ENCODE measurements at places on chromosomes 4 and X.

- DNase-seq = no peak
Measured at GRCh38 chr4:80912350-80912749, 118.2 kb upstream of the BMP3 start.

GRCh38 chr4:82851885-82852750 is 38.8 kb downstream of the SEC31A start:
- DNase-seq = peak; percentile 61

DNA sequence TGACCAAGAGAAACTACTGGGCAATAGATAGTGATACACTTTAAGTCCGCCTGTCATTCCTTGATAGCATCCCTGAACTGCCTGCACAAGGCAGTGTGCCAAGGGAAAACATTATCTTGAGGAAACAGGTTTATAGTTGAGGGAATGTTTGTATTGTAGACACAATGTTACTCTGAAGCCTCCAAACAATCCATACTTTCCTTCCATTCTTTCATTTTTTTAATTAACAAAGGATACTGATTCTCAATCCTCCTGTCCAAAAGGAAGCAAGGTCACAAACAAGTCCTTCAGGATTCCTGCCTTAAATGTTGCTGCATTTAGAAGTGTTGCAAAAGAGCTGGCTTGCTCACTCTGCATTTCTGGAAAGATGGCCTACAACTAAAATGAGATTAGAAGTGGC is 61.7 kb upstream of the PRSS48 start:
- DNase-seq = no peak

- peak; percentile 97 for DNase-seq
Measured at GRCh38 chrX:154368630-154369448, 5.6 kb downstream of the FLNA start.

- no peak for DNase-seq
Measured at GRCh38 chr4:151439320-151439719, 30.3 kb downstream of the FHIP1A start.

DNA sequence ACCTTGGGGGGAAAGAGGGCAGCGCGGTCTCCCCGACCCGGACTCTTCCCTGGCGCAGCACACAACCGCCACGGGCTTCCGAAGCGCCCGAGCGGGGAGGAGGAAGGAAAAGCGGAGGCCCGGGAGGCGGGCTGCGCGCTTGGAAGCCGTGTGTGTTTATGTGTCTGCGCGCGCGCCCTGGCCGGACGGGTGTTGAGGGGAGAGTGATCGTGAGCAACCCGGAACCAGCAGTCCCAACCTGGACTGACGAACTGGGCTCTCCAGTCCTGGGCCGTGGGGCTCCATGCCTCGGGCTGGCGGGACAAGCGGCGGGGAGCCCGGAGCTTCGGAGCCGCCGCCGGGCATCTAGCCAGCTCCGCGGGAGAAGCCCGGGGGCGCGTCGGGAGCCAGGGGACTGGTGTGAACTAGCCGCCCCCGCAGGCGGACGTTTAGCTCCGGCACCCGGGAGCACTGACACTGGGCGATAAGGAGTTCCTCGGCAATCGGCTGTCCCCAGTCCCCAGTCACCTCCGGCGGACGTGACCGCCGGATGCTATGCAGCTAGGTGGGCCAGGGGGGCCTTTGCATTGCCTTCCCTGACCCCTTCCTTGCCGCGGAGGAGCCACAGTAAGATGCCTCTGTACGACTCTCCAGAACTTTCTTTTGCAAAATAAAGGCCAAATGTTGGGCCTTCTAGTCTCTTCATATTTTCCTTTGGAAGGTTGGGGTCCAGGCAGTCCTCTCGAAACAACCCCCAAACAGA is 74.8 kb upstream of the BCOR start:
- DNase-seq = peak; percentile 77

DNA sequence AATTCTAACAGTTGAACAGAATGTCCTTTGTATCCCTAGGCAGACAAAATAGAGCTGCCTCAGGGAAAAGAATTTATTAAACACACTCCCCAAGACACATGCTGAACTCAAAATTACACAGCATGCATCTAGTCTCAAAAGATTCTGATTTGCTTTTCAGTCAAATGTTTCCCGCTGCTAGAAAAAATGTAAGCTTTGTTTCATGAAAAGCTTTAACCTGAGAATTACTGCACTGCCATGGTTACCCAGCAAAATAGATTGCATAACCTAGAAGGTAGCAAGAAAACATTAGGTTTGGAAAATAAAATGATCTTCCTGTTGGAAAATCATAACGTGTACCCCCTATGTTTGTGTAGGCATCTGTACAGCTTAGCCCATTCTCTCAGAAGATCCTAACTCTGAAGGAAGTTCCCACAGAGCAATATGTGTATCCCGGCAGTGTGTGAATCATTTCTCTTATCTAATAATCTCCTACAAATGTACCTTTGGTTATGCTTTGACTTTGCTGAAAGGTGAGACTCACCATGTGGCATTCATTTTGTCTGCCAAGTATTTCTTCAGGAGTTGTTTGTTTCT is 646.9 kb downstream of the STPG2 start:
- DNase-seq = no peak

DNA sequence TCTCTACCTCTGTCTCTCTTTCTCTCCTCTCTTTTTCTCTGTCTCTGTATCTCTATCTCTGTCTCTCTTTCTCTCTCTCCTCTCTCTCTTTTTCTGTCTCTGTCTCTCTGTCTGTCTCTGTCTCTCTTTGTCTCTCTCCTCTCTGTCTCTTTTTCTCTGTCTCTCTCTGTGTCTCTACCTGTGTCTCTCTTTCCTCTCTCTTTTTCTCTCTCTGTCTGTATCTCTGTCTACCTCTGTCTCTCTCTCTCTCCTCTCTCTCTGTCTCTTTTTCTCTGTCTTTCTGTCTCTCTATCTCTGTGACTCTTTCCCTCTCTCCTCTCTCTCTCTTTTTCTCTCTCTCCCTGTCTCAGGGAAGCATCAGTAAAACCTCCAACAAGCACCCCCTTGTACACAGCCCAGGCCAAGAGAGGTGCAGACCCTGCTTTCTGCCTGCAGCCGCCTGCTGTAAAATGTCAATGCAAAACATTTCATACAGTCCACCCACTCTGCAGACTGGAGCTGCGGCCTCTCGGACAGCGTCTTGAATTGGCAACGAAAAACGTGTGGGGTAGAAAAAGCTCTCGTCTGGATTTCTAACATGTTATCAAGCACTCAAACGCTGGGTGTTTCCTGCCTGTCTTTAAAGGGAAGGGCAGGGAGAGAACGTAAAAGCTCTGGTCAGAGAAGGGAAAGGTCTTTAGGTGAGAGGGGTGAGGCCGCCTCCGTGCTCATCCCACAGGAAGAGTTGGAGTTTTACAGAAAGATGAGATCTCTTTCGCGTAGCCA is 3.7 kb upstream of the SHOX start:
- DNase-seq = no peak

DNA sequence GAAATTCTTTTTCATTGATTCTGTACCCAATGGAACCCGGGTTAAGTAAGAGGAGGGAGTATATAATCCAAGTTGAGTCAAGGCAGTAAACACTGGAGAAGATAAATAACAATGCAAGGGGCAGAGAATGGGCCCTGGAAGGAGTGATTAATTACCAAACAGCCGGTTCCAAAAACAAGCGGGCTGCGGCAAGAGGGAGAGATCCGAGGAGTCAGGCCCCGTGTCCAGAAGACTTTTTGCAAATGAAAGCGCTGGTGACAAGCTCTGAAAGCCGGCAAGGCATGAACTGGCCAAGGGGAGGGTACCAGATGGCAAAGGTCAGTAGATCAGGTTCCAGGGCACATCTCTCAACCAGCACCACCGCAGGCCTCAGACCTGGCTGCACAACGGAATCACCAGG is 294.9 kb downstream of the BCOR start:
- no peak for DNase-seq

- DNase-seq = no peak
Measured at GRCh38 chrX:39477762-39478120, 620.0 kb downstream of the BCOR start.

DNA sequence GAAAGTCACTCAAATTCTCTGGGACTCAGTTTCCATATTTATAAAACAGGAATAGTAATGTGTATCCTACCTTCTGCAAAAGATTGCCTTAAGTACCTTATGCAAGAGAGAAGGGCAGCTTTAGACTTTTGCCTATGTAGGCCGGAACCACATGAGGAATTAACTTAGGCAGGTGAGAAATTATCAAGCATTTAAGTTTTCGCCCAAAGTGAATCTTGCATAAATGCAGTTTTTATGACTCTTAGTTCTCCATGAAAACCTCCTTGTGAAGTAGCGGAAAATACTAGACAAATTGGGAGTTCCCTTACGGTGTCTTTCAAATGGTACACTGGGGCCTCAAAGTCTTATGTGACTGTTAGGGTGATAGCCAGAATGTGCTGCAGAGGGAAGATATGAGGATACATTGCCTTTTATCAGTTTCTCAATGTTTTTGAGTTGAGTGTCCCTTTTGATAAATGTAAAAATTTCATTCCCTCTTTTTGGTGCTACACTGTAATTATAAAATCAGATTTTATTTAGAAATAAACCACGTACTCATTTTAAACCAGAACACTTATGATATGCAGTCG is 2.6 kb downstream of the SH2D1A start:
- no peak for DNase-seq

GRCh38 chr4:80382090-80382832 is 46.7 kb downstream of the CFAP299 start:
- no peak for DNase-seq

GRCh38 chr4:39825741-39826231 is 127.8 kb downstream of the UBE2K start:
- DNase-seq = peak; percentile 50

GRCh38 chrX:140701480-140701879 is 8.1 kb upstream of the LINC00632 start:
- peak; percentile 59 for DNase-seq

DNA sequence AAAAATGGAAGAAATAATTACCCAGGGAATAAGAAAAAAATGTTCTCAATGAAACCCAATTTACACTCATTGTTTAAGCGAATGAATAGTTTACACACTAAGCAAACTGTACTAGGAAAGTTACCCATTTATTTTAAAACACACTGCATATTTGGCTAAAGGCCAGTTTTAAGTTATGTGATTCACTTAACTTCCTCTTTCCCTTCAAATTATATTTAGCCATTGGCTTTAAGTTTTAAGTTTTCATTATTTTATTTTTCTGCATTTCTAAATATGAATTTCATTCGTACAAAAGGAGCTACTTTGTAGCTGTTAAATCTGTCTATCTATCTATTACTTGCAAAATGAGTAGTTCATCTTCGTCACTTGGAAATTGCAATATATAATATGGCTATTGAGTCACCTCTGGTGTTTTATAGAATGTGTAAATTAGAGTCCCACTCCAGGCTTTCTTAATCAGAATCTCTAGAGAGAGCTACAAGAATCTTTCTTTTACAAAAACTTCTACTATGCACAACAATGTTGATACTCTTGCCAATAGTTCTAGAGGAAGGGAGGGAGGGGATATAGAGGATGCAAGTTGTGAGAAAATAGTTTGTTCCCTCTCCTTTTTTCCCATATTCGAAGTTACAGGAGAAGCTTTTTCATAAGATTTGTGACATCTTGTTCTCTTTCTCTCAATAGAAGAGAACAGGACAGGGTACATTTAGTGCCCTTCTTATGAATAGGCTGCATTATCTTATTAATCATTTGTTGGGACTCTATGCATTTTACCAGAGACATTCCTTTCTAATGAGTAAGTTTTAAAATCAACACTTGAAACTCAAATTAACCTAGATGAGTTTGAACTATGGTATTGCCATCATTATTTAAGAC is 41.8 kb downstream of the SULT1B1 start:
- DNase-seq = peak; percentile 34

GRCh38 chr4:118356731-118357130 is 3.9 kb upstream of the PRSS12 start:
- peak; percentile 73 for DNase-seq

DNA sequence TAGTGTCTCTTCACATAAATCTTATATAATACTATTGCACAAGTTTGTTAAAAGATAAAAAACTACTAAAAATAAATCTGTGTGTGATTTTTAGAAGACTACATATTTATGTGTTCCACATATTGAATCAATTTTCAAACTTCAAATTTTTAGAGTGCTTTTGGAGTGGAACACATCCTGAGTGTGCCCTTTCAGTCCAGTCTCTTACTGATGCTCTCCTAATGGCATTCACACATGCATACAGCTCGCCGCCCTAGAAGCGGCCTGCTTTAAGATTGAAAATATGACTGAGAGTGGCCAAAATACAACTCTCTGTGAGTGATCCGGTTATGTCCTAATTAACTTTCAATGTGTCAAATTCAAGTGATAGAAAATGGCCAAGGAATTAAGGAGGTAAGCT is 628.8 kb downstream of the ANKRD50 start:
- no peak for DNase-seq

GRCh38 chr4:139728840-139729239 is 63.2 kb downstream of the MGST2 start:
- no peak for DNase-seq

GRCh38 chrX:16103625-16104024 is 19.7 kb upstream of the GRPR start:
- no peak for DNase-seq

GRCh38 chrX:154727871-154728270 is 23.0 kb downstream of the GAB3 start:
- peak; percentile 70 for DNase-seq

DNA sequence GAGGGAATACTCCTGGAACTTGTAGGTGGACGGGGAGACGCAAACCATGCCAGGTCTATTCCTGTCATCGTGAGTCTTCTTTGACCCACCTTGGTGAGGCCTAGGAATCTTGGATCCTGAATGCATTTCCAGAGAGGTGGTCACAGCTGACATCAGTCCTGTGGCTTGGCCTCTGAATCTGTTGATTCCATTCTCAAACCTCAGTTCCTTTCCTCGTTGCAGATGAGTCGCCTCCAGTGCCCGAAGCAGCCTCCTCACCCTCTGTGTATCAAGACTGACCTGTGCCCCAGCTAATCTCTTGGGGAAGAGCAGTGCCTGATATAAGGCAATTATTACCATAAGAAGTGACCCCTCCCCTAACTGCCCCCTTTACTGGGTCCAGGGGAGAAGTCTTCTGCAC is 118.1 kb downstream of the SMIM20 start:
- peak; percentile 83 for DNase-seq

- peak; percentile 18 for DNase-seq
Measured at GRCh38 chr4:83335701-83336100, 1.1 kb upstream of the HPSE start.

- DNase-seq = no peak
Measured at GRCh38 chr4:169220854-169221411, 49.8 kb downstream of the SH3RF1 start.

GRCh38 chr4:24413311-24413784 is 171.0 kb downstream of the DHX15 start:
- no peak for DNase-seq

GRCh38 chrX:18861511-18861910 is 122.4 kb downstream of the PHKA2 start:
- DNase-seq = no peak

DNA sequence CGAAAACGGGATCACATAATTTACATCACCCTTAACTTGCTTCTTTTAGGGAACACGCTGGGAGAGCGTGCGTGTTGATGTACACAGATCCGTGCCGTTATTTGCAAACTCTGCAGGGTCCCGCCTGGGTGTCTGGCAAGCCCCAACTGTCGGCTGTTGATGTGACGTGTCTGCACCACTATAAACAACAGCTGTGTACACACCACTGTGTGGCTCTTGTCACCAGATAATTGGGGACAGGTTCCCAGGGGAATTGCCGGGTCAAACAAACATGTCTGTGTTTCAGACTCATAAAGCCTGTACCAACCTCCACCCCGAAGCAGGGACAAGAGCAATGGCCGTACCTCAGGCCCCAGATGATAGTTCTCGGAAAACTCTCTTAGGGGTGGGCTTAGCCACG is 105.0 kb upstream of the AFAP1 start:
- no peak for DNase-seq

- DNase-seq = no peak
Measured at GRCh38 chr4:63458010-63458409, 951.2 kb downstream of the TECRL start.

GRCh38 chr4:155703486-155704247 is 37.0 kb downstream of the GUCY1A1 start:
- DNase-seq = peak; percentile 38

Data from GM23248 (cell line).